ENCODE measurements at places on chromosomes 3 and 15.

- DNase-seq = no peak
Measured at GRCh38 chr3:187104342-187104741, 35.0 kb downstream of the RPL39L start.

GRCh38 chr3:10310578-10310977 lies 10.3 kb downstream of the SEC13 start:
- no peak for DNase-seq

DNA sequence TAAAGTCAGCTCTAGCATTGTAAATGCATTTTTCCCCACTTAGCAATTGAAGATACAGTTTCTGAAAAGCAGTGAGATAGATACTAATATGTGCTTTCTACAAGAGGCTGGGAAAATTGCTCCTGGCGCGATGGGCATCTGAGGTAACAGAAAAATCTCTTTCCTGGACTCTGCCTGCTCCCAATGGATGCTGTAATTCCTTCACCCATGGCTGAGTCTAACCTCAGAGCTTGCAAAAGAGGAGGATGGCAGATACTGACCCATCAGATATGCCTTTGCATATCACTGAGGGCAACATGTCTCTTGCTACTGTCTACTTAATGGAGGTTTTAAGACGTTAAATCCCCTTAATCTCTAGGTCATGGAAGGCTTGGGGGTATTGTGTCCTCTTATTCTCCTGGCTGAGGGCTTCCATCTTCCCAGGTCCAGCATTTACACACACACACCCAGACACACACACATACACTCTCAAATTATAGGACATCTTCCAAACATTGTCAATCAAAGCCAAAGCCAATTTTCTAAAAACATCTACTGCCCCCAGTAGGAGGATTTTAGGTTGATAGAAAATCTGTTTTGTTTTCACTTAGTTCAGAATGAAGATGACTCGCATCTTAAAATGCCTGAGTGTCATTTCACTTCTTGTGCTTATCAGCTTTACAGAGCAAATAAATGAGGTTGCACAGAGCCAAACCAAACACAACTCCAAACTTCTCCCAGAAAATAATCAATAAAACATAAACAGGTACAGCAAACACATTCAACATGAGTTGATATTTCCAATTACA lies 2.4 kb downstream of the TRPM1 start:
- no peak for DNase-seq

DNA sequence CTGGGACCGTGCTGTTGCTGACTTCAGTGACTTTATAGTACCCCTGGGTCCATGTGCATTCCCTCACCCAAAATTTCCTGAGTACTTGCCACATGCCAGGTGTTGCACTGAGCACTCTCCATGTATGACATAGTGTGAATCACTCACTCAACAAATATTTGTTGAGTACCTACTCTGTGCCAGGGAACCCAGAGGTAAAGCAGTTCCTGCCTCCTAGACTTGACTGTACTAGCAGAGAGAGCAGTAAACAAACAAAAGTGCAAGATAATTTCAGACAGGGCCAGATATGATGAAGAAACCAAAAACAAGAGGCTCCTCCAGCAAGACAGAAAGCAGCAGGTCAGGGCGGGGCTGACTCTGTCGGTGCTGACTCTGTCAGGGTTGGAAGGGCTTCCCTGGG lies 12.2 kb downstream of the TGM4 start:
- DNase-seq = no peak

- no peak for DNase-seq
Measured at GRCh38 chr15:91710080-91710698, 143.3 kb upstream of the SLCO3A1 start.

GRCh38 chr15:31195871-31196270 lies 94.3 kb upstream of the TRPM1 start:
- no peak for DNase-seq

DNA sequence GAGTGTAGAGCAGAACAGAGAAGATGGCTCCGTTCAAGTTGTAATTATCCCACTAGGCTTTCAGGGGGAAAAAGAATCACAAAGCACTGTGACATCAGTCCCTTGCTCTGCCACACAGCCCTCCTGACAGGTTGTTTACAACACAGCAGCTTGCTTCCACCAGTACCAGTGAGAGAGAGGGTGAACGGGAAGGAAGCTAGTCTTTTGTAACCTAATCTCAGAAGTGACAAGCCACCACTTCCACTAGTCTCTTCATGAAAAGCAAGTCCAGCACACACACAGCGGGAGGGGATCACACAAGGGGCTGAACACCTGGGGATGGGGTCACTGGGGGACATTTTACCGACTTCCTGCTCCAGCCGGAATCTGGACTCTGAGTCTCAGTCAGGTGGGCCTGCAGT lies 86.3 kb downstream of the FAM81A start:
- DNase-seq = no peak

GRCh38 chr3:81602781-81603180 lies 158.7 kb downstream of the GBE1 start:
- DNase-seq = no peak

- no peak for DNase-seq
Measured at GRCh38 chr3:118380576-118380975, 654.1 kb downstream of the IGSF11 start.

DNA sequence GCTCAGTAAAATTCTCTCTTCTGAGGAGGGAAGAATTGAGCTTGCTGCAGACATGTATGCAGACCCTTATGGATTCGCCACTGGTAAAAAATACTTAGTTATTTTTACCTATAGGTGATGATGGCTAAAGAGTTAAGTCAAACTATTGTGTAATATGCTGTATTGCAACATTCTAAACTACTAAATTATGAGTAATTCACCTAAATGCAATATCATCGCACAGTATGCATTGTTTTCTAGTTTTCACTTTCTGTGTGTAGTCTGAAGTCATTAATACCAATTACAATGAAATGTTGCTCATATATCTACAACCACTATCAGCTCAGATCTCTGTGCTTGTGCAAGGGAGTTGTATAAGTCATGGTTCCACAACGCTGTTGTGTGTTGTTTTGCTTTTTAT lies 48.7 kb upstream of the ROBO2 start:
- no peak for DNase-seq

- no peak for DNase-seq
Measured at GRCh38 chr3:75136100-75136897, 521.8 kb upstream of the CNTN3 start.

DNA sequence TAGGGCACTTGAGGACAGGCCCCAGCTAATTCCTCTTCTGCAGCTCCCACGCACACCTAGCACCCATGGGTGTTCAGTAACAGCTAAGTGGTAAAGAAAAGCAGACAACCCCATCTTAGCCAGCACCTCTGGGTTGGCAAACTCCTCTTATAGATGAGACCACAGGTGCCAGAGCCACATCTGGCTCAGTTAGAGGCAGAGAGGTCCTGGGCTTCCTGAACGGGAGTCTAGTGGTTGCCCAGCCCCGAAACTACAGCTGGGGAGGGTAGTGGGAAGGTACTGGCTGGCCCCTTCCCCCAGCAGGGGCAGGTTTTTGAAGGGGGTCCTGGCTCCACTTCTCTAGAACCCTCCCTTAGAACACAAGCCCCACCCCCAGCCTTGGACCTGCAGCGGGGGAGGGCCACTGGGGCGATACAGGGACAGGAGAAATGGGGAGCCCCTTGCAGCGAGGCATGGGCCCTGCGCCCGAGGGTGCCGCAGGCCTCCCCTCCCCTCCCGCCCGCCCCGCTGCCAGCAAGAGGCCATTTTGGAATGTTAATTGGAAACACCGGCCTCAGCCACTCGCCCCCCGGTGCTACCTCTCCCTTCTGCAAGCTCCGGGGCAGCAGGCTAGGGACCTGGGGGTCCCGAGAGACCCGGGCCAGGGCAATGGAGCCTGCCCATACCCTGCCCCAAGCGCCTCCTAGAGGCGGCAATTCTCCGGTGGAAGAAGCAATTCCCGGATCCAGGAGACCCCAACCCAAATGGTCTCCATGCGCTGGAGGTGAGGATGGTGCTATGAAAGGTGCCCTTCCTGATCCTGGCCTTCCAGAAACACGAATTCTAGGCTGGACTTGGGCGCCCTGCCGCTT lies 1.5 kb downstream of the DUSP7 start:
- peak; percentile 10 for DNase-seq

GRCh38 chr3:3603351-3603750 lies 195.9 kb upstream of the LRRN1 start:
- no peak for DNase-seq

- no peak for DNase-seq
Measured at GRCh38 chr15:47505712-47506328, 211.5 kb upstream of the SEMA6D start.

DNA sequence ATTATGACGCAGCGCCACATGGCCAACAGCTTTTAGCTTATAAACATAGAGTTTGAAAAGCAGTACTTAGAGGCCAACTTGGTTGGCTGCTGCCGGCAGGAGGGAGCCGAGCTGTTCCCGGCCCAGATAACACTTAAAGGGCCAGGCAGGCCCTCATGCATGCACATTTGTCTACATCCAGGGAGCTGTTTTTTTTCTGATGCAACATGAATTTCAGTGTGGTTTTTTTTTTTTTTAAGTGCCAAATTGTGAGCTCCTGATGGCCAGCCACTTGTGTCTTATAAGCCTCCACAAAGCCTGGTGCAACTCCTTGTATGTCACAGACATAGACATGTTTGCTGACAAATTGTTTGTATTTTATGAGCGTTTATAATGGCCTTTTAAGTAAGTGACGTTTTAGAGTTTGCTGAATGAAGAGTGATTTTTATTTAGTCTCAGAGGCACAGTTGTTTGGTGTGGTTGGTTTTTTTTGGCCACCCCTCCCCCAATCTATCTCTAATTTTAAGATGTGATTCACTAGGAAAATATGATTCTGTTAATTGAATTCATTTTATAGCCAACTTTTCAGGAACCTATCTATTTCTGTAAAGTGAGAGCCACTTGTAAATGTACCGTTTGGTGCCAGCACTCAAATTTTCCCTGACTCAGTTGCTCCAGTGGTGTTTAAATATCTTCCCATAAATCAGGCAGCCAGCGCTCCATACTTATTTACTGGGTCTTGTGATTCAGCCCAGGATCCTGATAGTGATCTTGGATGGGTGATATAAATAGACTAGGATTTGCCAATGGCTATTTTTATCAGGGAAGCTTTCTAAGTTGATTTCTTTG lies 134.3 kb downstream of the VGLL4 start:
- DNase-seq = no peak

GRCh38 chr15:94930441-94930840 lies 699.1 kb downstream of the MCTP2 start:
- no peak for DNase-seq

- DNase-seq = no peak
Measured at GRCh38 chr3:111652492-111653180, 57.5 kb upstream of the ZBED2 start.

- DNase-seq = no peak
Measured at GRCh38 chr15:73857193-73857920, 16.0 kb upstream of the TBC1D21 start.

DNA sequence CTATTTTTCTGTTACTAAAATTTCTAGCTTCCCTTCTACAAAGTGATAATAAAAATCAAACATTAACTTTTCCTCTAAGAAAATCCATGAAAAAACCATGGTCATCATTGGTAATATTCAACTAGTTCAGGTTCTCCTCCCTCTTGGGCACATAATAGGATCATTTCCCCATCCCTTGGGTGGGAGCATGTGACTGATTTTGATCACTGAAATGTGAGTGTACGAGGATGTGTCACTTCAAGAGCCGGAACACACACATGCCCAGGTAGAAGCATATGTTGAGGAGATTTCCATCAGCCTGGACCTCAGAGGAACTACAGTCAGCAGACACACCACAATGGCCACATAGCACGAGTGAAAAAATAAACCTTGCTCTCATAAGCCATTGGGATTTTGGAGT lies 36.1 kb downstream of the AP3S2 start:
- DNase-seq = no peak

- DNase-seq = no peak
Measured at GRCh38 chr15:34027606-34028005, 11.4 kb downstream of the AVEN start.

DNA sequence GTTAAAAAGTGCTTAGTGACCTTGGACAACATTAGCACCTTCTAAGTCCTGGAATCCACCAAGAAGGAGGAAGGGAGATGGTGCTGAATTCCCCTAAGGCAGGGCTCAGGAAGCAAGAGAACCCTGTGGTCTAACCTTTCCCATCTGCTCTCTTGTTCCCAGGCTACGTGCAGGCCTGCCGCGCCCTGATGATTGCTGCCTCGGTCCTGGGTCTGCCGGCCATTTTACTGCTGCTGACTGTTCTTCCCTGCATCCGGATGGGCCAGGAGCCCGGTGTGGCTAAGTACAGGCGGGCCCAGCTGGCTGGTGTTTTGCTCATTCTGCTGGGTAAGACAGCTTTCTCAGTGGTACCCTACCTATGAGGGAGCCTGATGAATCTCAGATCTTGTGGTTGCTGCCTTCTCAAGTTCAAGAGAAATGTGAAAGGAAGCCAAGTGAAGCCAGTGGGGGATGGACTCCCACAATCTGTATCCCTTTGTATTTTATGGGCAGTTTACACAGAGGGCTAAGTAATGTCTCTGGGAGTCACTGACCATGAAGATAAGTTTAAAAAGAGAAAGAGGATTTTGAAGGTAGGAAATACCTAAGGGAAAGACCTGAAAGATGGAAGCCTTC lies 4.4 kb downstream of the CLDN11 start:
- DNase-seq = no peak

GRCh38 chr3:150527464-150528255 lies 18.6 kb downstream of the SERP1 start:
- DNase-seq = no peak

DNA sequence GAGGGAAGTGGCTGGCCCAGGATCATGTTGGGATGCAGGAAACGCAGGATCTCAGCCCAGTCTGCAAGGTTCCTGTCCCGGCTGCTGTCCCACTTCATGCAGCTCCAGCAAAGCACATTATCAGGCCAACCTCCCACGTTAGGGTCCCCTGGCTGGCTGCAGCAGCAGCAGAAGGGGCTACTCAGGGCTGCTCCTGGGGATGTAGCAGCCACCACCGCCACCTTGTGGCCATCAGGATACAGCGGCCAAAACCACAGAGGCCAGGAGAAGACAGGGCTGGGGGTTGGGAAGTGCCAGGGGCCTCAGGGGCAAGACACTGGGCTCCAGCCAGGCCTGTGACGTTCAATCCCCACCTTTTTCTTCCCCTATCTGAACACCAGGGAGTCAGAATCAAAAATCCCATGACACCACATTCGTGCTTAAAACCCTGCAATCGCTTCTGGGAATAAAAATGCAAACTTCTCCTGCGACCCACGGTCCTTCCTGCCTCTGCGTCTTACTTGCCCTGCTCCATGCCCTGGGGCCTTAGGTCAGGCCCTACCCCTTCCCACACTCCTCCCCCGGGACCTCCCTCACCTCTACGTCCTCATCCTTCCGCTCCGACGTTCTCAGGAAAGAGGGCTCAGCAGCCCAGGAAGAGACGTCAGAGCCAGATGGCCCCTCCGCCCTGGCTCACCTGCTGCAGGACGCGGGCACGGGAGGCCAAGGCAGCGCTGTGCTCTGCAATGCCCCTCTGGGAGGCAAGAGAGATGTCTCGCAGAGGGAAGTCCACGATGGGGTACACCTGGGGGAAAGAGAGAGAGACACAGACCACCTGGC lies 21.5 kb downstream of the SSUH2 start:
- peak; percentile 4 for DNase-seq

- DNase-seq = no peak
Measured at GRCh38 chr15:92053753-92054316, 200.3 kb downstream of the SLCO3A1 start.

DNA sequence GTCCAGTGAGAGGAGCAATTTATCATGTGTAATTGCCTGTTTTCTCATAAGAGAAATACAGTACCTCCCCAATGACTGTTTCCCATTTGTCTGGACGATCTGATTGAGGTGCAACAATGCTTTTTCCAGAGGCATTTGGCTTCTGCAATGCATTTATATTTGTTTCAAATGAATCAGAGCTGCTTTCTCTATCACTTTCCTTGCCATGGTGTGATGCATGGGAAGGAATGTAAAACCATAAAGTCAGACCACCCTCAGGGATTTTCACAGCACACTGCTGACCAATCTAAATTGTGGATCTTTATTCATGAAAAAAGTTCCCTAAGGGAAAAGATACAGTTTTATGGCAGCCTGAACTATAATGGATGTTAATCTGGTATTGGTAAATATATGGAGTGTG lies 333.0 kb downstream of the ZNF385D start:
- DNase-seq = no peak

Measured in T-helper 9 cell (primary cell).